ENCODE measurements at places on chromosomes 6 and 20.

DNA sequence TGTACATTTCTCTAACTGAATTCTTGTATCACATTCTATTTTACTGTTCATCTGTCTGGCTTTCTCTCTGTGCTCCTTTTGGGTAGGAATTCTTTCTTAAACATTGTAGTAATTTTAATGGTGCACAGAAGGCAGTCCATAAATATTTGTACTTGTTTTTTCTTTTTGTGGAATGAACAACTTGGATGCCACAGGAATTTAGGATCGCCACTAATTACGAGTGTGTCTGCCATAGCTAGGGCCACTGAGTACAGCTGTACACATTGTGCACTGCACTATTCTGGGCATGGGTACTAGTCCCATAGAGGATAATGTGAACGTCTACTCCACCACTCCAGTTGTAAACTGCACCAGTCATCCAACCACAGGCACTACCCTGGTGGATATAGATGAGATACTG, 39.3 kb upstream of the TMEM200A start:
- DNase-seq: no peak

- DNase-seq: no peak
Observed at GRCh38 chr20:57630061-57630460, 9.8 kb upstream of the ZBP1 start.

- no peak for DNase-seq
Observed at GRCh38 chr6:12578751-12579150, 137.8 kb upstream of the PHACTR1 start.

GRCh38 chr6:131117878-131118277, 17.4 kb upstream of the AKAP7 start:
- no peak for DNase-seq

DNA sequence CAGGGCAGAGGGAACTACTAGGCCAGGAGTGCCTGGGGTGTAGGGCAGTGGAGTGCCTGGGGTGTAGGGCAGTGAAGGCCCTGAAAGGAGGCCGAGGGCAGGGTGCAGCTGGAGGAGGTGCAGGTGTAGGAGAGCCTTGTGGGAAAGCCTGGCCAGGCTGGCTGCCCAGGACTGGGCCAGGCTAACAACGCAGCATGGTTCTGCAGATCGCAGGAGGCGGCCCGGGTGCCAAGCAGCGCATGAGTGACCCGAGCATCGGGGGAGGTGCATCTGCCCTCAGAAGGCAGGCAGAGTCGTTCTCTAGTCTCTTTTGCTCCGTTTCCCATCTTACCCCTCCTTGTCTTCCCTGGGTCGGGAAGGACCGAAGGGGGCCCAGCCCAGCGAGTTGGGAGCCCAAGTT, 151.5 kb upstream of the PHACTR3 start:
- DNase-seq: no peak

GRCh38 chr6:110551088-110551487, 74.7 kb upstream of the SLC22A16 start:
- no peak for DNase-seq

- no peak for DNase-seq
Observed at GRCh38 chr6:52739627-52740026, 23.6 kb downstream of the GSTA2 start.

GRCh38 chr6:7107578-7108195, at the start of gene RREB1:
Gene RREB1 (plus strand): TSS chr6:7107961. CDS start chr6:7181912, 73,951 bp downstream.
- peak; percentile 62 for DNase-seq

DNA sequence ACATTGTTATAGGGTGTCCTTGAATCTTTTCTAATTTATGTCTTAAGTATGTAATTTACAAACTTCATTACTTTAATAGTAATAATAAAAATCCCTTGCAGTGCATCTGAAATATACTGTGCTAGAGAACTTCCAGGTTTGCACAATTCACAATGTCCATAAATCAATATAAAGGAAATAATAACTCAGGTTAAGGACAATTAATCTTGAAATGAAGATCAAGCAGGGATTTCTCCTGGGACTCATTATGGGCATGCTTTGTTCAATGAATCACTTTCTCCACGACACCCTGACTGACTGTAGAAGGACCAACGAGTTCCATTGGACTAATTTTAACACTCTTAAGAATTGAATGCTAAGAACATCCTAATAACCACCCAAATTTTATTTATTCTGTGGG, 110.0 kb downstream of the PHACTR1 start:
- DNase-seq: no peak

DNA sequence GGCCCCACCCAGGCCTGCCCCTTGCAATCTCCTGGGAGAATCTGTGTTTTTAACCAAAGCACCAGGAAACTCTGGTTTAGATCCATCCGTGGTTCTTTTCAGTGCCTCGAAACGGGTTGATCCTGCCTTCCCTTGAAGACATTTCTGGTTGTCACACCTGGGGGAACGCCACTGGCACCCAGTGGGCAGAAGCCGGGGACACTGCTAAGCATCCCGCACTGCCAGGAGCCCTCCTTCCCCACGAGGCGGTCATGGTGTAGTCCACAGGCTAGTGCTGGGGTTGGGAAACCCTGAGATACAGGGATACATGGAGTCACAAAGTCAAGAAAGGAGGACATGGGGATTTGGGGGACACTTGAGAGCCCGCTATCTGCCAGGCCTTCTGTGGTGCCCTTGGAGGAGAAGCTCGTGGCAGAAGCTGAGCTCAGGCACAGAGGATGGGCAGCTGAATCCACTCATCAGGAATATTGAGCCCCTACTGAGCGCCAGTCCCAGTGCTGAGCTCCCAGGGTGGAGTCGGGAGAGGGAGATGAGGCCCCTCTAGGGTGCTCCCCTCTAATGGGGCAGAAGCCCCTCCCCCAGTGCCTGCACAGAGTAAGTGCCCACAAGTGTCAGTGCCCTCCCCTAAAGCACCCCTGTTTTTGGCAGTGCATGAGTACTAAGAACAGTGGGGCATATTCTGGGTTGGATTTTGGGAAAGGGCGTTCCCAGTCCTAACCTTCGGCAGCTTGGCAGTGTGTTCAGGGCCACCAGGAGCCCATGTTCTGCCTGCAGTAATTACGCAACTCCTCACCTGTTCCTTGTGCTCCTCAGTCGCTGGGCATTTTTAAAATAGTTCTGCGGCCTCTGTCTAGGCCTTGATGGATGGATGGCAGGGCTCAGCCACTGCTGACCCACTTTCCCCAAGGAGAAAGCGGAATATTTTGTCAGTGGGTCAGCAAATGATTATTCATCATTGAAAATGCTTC, 25.6 kb upstream of the PHACTR3 start:
- no peak for DNase-seq

DNA sequence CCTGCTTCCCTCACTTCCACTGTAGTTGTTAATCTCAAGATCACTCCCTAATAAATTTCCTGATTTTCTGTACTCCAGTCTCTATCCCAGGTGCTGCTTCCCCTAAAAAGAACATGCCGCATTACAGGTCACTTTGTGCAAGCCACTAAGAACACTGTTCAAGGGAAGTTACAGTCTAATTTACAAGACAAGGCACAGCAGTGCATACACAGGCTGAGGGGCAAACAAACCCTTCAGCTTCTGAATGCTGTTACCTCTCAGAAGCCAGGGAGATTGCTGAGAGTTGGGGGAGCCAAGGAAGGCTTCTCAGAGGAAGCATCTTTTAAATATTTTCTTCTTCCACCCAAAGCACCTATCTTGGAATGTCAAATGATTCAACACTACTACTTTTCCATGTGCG, 445.3 kb upstream of the FLRT3 start:
- no peak for DNase-seq
